ENCODE measurements at places on chromosomes 16 and 17. TPM values are rescaled to one million over a fixed set of nuclear protein-coding genes. Genes with fewer than 3 reads are reported as not detected.

- no peak for DNase-seq
Observed at GRCh38 chr17:55996826-55997225, 156.4 kb upstream of the ANKFN1 start.

DNA sequence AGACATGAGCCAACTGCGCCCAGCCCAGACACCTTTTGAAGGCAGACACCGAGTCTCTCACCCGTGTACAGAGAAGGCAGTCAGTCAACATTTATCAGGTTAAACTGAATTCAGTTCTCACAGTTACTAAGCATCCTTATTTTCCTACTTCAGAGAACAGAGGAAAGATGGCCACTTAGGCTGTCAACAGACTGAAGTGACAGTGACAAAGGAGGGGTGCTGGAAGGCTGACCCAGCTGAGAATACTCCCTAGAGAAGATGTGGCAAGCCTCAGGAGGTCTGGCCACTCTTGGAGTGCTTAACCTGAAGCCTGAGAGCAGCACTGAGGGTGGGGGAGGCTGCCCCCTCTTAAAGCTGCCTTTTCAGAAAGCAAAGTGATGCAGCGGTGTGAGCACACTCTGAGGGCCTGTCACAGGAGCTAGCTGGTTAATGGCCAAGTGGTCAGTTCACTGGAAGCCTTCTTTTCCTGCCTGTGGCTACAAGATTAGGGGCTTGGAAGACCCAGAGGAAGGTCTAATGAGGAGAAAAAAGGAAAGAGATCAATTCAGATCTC lies 51.0 kb upstream of the SREBF1 start:
- DNase-seq = no peak

DNA sequence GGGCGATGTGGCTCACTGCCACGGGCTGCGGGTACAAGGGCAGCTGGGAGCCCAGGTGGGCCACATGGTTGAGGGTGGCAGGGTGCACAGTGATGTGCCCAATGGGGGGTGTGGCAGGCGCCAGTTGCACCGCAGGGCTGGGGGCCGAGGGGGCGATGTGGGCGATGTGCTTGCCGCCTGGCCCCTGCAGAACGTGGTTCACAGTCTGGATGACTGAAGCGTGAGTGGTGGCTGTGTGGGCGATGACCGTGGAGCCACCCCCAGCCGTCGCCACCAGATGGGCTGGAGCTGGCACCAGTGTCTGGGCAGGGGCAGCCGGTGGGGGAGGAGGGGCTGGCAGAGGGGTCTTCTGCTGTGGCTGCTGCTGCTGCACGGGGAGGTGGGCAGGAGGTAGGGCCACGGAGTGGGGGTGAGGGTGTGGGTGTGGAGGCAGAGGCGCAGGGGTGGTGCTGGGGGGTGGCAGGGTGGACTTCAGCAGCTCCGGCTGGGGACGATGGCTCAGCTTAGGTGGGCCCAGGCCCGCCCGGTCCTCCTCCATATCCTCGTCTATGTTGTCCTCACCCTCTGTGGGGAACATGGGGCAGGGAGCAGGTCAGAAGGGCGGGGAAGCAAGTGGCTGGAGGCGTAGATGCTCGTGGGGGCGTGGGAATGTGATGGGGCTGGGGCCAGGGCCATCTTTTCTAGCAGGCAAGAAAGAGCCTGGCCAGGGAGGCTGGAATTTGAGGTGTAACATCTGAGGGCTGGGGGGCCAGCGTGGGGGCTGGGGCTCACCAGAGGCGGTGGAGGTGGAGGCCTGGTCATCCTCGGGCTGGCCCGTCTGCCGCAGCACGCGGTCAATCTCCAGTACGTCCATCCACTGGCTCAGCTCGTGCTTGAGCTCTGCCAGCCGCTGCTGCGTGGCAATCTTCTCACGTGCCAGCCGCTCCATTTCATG lies 13.5 kb downstream of the MNT start:
- no peak for DNase-seq

GRCh38 chr16:20976576-20976975 lies 76.0 kb downstream of the LYRM1 start:
- no peak for DNase-seq

- no peak for DNase-seq
Observed at GRCh38 chr17:8889458-8890210, 22.2 kb upstream of the PIK3R6 start.

GRCh38 chr16:80314042-80314441 lies 226.8 kb upstream of the DYNLRB2 start:
- DNase-seq = no peak

DNA sequence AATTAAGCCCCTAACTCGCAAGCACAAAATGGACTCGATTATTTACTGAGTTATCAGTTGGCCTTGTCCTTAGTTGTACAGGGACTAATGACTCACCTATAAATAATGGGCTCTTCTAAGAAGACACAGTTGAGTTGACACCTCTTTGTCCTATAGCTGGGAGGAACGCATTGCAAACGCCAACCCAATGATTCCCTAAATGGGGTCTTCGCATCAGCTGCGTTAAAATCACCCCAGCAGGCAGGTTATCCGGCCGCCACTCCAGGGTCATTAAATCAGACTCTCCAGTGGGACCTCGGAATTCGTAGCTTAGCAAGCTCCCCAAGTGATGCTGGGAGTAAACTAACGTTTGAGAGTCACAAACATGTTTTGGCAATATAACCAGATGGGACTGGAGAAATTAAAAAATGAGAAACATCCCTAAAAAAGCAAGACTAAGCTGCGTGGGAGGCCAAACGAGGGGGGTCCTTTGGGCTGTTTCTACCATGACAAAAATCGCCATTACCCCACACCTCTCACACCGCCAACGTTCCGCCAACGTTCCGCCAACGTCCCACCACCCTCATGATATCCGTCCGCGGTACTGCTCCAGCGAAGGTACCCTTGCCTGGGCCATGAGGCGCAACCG lies 932 bp upstream of the NFE2L1 start:
- DNase-seq = no peak

GRCh38 chr17:21564262-21564661 lies 128.1 kb upstream of the KCNJ18 start:
- no peak for DNase-seq

GRCh38 chr16:3816326-3816725 lies 64.2 kb downstream of the CREBBP start:
- DNase-seq = no peak

- DNase-seq = no peak
Observed at GRCh38 chr17:78408476-78409050, 30.1 kb downstream of the PGS1 start.

DNA sequence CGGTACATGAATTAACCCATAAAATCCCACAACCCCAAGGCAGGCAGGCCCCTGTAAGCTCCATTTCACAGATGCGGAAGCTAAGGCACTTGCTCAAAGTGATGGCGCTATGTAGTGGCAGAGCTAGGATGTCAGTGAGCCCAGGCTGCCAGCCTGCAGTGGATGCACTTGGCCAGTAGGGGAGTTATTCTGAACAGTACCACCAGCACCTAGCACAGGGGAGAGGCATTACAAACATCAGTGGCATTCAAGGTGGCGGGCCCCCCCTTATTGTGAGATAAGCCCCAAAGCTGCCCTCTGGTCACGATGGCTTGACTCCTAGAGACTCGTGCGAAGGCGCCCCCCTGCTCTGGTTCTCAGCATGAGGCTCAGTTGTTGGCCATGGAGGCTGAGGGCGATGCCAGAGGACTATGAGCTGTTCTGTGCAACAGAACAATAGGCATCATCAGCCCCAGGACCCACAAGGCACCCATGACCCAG lies 33.8 kb downstream of the GTF3C1 start:
- DNase-seq = peak; percentile 79

DNA sequence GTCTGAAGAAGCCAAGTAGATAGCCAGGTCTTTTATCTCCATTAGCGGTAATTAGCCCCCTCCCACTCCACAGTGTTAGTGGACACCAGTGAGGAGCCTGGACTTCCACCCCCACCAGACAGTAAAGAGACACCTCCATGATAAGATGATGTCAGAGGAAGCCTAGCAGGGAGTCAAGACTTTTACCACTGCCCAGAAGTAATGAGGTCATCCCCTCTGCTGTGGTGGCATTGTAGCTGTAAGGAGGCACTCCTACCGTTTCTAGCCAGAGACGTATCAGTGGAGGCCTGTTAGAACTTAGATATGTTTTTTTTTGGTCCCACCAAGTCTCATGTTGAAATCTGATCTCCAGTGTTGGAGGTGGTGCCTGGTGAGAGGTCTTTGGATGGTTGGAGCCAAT lies 38.1 kb downstream of the PIK3R5 start:
- no peak for DNase-seq

DNA sequence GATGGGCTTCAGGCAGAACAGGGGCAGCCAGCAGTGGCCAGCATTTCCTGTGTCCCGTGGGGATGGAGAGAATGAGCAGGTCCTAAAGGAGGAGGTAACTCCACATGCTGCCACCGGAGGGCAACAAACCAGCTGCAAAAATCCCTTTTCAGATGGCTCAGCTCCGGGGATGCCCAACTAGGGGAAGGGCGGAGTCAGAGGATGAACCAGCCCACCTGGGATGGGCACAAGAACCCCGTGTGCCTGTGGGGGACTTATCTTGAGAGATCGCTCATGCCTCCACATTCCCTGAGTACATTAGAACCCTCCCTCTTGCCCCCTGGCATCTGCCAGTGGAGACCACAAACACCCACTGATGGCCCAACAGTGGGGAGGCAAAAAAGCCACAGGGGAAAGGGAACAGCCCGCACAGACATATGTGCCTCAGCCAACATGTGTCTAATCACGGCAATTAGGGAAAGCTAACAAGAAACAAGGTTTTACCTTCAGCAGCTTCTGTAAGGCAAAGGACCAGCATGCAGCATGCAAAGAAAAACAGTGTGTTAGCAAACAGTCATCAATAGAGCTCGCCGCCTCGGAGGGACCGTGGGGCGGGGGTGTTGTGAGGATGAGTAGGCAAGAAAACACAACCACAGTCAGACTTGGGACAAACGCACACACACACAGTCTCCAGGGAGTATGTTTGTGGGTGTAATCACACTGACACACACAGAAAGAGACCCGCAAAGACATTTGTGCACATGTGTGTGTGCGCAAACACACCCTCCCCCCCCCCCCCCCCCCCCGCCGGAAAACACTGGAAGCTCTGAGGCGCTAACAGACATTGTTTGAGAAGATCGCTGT lies 64.0 kb downstream of the MYO18A start:
- DNase-seq = peak; percentile 70

GRCh38 chr16:75402821-75403475 lies 30.4 kb downstream of the CFDP1 start:
- no peak for DNase-seq

- peak; percentile 72 for DNase-seq
Observed at GRCh38 chr17:78973196-78973595, 6.5 kb downstream of the LGALS3BP start.

GRCh38 chr16:21302898-21303528 lies 24.9 kb upstream of the CRYM start:
- no peak for DNase-seq

- no peak for DNase-seq
Observed at GRCh38 chr17:81479175-81480071, 33.2 kb downstream of the ACTG1 start.

- no peak for DNase-seq
Observed at GRCh38 chr16:4180511-4180910, 61.4 kb downstream of the SRL start.

DNA sequence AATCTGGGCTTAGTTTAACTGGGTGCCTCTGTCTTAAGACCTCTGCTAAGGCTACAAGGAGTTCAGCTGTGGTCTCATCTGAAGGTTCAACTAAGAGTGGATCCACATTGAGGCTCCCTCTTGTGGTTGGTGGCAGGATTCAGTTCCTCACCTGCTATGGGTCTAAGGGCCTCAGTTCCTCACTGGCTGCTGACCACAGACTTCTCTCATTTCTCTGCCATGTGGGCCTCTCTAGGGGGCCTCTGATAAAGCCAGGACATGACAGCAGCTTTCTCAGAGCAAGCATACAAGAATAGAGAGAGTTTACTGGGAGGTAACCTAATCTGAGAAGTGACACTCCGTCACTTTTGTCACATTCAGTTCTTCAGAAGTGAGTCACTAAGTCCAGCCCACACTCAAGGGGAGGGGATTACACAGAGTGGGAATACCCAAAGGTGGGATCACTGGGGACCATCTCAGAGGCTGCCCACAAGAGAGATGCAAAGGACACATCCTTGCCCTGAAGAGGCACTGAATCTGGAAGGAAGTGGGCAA lies 19.2 kb upstream of the ABAT start:
- DNase-seq = no peak

GRCh38 chr16:89697616-89698331 lies 3.7 kb downstream of the SPATA2L start:
- DNase-seq = no peak

DNA sequence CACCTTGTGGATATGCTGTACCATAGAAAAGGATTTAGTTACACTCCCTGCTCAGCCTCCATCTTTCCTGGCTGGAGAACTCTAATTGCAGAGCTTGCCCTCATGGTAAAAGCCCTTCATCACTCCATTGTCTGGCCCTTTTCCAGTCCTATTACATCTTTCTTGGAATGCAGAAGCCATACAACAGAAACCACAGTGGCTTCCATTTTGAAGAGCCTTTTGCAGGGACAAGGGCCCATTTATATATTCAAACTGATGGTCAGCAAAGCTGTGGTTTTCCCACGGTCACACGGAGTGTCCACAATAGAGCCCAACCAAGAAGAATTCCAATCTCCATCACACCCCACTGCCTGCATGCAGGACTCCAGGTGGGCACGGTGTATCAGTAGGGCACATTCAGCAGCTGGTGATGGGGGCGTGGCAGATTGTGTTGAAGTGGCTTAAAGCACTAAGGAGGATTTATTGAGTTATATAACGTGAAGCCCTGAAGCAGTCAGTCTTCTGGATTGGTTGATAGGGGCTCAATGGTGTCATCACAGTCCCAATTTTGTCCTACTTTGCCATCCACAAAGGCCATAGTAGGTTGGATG lies 20.3 kb downstream of the COPRS start:
- no peak for DNase-seq

- no peak for DNase-seq
Observed at GRCh38 chr16:67407176-67407787, 9.0 kb downstream of the ZDHHC1 start.

DNA sequence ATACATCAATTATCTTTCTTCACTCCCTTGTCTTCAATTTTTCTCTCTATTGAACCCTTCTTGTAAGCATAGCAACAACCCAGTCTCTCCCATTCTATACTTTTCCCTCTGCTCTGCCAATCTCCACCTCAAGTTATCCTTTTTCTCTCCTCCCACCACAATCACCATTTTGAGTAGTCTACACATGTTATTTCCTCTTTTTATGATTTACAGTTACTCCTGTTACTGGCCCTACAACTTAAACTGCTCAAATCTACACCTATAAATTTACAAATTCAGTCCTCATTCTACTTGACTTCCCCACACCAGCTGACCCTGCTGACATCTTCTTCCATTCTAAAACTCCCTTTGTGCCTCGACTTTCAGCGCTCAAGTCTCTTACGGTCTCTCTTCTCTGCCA lies 84.6 kb downstream of the SPAG9 start:
- DNase-seq = no peak

GRCh38 chr16:4360538-4361021 lies 9.5 kb upstream of the PAM16 start:
- no peak for DNase-seq

GRAPL gene
- not detected for total RNA-seq

SLC12A3 gene
- total RNA-seq = not detected

SPATA32 gene
- not detected for total RNA-seq

RRAD gene
- total RNA-seq = not detected

C16orf96 gene
- 1.6 TPM for total RNA-seq

ALOX12B gene
- not detected for total RNA-seq

SLC16A6 gene
- total RNA-seq = 0.08 TPM

GPR139 gene
- 0.84 TPM for total RNA-seq

TEKT5 gene
- not detected for total RNA-seq

DNAAF8 gene
- 0.17 TPM for total RNA-seq

GPR179 gene
- total RNA-seq = 0.07 TPM

ANKRD13B gene
- total RNA-seq = 41.0 TPM

PDILT gene
- total RNA-seq = not detected

Measured in H1 (cell line).